ENCODE measurements at places on chromosomes 3 and 15.

- no peak for DNase-seq
These were observed 8.6 kb downstream of the CEP63 start for GRCh38 chr3:134494495-134494894.

- no peak for DNase-seq
These were observed 134.0 kb downstream of the CHL1 start for GRCh38 chr3:330494-331115.

DNA sequence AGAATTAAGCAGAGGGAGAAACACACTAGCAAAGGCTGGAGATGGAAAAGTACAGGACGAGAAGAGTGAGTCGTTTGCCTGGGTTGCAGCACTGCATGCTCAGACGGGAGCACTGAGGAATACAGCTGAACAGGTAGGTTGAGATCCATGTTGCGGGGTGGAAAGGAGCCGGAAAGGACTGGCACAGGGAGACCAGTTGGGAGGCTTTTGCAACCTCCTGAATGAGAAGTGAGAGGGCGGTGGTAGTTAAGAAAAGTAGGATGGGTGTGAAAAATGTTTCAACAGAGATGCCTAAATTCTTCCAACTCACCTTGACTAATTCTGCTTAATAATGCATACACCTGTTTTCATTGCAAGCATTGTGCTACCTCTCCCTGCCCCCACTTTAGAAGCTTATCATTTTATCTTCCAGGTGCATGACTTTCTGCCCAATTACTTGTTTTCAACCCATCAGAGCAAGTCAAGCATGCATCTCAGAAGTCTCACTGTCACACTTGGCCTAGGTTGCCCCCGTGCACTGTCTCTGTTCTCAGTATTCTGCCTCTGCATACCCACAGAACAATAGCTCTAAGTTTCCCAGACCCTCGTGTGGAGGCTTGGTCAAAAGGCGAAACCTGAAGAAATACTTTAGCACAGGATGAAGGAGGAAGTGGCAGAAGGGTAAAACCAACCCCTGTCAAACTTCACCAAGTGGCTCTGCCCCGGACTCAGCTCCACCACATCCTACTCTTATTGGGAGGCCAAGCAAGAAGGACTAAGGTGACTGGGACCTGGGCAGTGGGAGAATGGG, 199.3 kb upstream of the BCL6 start:
- DNase-seq: no peak

GRCh38 chr15:74891469-74891868, 1.6 kb downstream of the MPI start:
- DNase-seq: no peak

DNA sequence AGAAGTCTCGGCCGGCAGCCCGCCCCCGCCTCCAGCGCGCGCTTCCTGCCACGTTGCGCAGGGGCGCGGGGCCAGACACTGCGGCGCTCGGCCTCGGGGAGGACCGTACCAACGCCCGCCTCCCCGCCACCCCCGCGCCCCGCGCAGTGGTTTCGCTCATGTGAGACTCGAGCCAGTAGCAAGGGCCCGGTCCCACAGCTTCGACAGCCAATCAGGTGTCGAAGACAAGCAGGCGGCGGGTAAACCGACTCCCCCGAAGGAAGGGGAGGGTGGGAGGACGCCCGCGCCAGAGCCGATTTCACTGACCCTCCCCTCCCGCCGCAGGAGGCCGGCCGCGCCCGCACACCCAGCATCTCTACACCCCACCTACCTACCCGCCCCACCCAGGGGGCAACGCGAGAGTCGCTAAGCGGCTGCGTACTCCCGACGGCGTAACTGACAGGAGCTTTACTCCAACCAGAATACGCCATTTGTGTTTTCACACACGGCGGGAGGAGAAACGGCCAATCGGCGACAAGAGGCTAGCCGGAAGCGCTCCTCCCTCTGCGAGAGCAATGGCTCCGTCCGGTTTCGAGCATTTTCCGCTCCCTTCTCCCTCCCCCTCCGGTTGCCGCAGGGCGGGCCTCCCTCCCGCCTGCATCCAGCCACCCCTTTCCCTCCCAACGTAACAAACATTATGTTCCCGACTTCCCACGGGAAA, 633 bp upstream of the SETD5 start:
- DNase-seq: peak; percentile 99

- no peak for DNase-seq
These were observed 133.3 kb upstream of the ADPGK start for GRCh38 chr15:72916897-72917296.

- DNase-seq: no peak
These were observed 228.1 kb downstream of the CPNE4 start for GRCh38 chr3:131806736-131807135.

- no peak for DNase-seq
These were observed 111.7 kb downstream of the EDEM1 start for GRCh38 chr3:5299161-5299560.

GRCh38 chr3:49937090-49937489, 2.9 kb upstream of the RBM6 start:
- DNase-seq: no peak

GRCh38 chr15:78194568-78194925, 39.8 kb downstream of the ACSBG1 start:
- DNase-seq: no peak

DNA sequence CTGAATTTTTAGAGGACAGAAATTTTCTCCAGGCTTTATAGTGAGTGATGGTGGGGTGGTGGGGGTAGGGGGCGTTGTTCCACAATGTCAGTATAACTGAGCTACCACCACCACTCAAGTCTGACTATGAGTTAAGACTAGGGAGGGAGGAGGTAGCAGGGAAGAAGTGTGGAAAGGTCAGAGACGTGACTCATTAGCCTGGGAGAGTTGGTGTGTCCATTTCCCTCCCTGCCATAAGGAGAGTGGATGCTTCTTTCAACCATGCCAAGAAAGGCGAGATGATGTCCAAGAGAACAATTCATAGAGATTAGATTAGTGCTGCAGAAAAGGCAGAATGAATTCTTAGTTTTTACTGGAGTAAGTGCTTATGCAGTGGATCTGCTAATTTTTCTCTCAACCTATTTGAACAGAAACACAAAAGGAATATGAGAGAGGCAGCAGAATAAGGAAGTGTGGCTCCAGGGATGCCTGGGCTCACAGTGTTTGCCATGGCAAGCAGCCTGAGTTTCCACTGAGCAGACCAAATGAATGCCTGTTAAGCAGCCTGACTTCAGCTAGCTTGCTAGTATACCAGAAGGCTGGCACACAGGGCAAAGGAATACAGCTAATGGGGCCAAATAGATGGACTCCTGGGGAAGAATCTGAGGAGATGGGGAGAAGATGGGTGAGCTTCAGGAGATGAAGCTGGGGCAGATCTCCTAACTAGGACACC, 708.9 kb downstream of the NTRK3 start:
- DNase-seq: no peak

Data from stimulated activated naive CD4-positive, alpha-beta T cell treated with Interleukin-2 at 50 U/mL for 16 hours (primary cell).